Cerebellum (tissue), 4 donors: ENCODE measurements at places on chromosomes 12 and 14. TPM values are rescaled to one million over a fixed set of nuclear protein-coding genes. Genes with fewer than 3 reads are reported as not detected.

- DNase-seq, result no peak
These were observed 176.8 kb downstream of the GXYLT1 start for GRCh38 chr12:41967668-41968500.

DNA sequence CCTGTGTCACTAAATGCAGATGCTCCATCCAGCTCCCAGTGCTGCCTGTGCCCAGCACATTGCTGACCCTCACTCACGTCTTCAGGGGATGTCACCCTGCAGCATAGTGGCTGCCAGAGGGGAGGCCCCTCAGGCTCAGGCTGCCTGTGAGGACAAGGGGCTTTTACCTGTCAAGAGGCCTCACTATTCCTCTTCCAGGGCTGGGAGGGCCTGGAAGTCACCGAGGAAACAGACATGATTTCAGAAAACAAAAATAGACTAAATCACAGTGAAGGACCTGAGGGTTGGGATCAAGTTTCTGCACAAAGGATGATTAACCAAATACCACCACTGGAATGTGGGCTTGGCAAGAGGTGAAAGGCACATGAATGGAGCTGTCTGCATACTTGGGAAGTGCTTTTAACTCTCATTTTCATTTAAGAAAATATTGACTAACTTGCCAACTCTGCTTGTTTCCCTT lies 1202.3 kb downstream of the BCL11B start:
- DNase-seq, result no peak

DNA sequence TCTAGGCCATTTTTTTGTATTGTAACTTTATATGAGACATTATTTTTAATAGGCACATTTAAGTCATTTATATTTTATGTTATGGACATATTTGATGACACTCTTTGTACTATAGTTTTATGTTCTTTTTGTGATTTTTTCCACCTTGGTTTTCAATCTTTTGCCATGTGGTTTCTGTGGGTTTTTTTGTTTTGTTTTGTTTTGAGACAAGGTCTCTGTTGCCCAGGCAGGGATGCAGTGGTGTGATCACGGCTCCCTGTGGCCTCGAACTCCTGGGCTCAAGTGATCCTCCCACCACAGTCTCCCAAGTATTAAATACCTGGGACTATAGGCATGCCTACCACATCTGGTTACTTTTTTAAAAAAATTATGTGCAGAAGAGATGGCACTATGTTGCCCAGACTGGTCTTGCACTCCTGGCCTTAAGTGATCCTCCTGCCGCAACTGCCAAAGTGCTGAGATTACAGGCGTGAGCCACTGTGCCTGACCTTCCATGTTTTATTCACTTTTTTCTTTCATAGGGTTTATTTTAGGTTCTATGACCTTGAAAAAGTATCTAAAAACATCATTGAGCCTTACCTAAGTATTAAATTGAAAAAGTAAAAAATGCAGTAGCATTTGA lies 16.3 kb downstream of the MSRB3 start:
- no peak for DNase-seq

DNA sequence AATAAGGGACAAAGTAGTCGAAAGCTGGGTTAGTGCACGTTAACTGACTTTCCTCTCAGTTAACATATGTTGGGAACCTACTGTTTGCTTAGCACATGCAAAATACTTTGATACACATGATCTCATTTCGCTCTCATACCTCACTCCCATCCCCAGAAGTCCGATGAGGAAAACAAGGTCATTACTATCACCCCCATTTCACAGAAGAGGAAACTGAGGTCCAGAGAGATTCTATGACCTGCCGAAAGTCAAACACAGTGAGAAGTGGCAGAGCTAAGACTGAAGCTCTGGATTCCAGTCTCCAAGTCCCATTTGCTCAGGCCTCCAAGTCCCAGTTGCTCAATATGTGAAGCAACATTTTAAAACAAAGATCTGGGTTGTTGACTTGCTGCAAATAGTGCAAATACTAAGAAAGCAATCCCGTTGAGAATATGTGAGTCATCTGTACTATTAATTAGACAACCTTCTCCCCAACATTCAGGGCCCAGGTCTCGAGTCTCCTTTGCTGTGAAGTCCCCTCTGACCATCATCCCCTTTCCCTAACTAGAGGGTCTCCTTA lies 170.6 kb upstream of the PWP1 start:
- DNase-seq, result no peak

- no peak for DNase-seq
These were observed 67.1 kb downstream of the PRKAB1 start for GRCh38 chr12:119735079-119735478.

The FAM90A1 gene
- 0.09 TPM for total RNA-seq

The INSM2 gene
- total RNA-seq, result 9.6 TPM

The VRK1 gene
- total RNA-seq, result 34.8 TPM

The SLC39A2 gene
- total RNA-seq, result not detected
